T-helper 22 cell (primary cell): ENCODE measurements at places on chromosomes 5 and 9.

GRCh38 chr5:99061299-99061698 lies 132.5 kb upstream of the CHD1 start:
- DNase-seq, result no peak

GRCh38 chr9:73081979-73082657 lies 69.5 kb upstream of the ANXA1 start:
- no peak for DNase-seq

- no peak for DNase-seq
Observed at GRCh38 chr9:138099803-138100598, 222.4 kb downstream of the CACNA1B start.

GRCh38 chr9:127380479-127380878 lies 16.5 kb upstream of the SLC2A8 start:
- no peak for DNase-seq

DNA sequence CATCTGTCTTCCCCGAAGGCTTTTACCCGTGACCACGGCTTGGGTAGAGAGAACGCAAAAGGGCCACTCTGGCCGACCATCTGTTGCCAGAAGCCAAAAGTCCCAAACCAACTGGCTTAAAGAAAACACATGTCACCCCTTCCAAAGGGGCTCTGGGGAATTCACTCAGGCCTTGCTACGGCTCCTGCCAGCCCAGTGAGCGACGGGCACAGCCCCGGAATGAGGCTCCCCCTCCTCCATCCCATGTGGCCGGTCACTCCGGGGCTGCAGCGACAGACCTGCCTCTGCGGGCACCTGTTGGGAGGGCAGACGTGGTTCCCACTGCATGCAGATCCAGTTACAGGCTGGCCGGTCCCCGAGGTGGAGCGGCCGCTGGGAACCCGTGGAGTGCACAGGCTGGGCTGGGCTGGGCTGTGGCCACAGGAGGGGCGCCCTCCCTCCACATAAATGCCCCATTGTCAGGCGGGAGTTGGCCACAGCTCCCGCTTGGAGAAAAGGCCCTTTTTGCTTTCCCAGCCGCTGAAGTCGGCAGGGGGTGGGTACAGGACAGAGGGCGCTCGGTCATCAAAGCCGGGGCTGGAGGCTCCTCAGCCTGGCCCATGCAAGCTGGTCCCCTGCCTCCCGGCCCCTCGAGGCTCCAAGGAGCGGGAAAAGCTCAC lies 19.9 kb downstream of the NOTCH1 start:
- no peak for DNase-seq

DNA sequence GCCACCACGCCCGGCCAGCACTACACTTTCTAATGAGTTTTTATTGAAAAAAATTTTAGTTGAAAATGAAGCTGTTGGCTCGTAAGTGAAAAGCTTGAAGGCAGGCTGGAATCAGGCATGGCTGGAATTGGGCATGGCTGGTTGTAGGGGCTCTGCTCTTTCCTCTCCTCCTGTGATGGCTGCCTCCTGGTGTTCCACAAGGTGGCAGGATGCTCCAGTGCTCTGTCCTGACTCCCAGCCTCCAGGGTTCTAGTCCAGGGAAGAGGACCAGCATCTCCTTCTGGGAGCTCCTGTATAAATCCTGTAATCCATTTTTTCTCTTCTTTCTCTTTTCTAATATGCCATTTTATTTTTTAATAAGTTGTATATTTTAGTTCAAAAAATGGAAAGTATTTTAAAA lies 57.2 kb upstream of the DHFR start:
- no peak for DNase-seq

GRCh38 chr5:155794795-155795194 lies 532.2 kb upstream of the SGCD start:
- DNase-seq, result no peak

DNA sequence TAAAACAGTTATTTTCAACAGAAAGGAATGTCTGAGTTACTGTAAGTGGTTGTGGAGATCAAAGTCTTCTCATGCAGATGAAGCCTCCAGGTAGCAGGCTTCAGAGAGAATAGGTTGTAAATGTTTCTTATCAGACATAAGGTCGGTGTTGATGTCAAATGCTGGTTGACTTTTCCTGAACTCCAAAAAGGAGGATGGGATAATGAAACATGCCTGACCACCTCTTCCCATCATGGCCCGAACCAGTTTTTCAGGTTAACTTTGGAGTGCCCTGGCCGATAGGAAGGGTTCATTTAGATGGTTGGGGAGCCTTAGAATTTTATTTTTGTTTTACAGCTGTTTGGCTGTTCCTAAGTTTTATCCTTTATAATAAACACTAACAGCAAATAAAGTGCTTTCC lies 478.4 kb downstream of the ACTL7B start:
- no peak for DNase-seq

- DNase-seq, result peak; percentile 90
Observed at GRCh38 chr9:124940894-124941678, at the start of gene GOLGA1. Gene GOLGA1, minus strand, starts transcription at chr9:124941083. Its CDS starts 2,372 bp downstream, at chr9:124938711.

DNA sequence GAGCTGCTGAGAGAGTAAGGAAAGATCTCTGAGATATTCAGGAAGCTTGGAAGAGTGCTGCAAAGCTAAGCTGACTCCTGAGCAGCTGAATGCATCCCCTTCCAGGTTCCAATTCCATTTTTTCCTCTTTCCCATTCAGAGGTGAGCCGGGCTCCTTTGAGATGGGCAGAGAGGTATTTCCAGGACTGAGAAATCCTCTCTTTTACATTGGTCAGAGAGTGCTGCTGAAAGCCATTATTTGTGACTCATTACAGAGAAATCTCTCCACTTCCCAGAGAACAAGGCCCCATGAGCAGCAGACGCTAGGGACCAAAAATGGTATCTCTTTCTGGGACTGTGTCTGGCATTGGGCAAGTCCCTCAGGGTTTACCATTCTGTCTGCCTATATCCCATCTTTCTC lies 3.7 kb downstream of the MCTP1 start:
- DNase-seq, result no peak
